ENCODE measurements at places on chromosomes 3 and 15. TPM values are rescaled to one million over a fixed set of nuclear protein-coding genes. Genes with fewer than 3 reads are reported as not detected.

LRRC31 gene
- total RNA-seq: not detected

SLC9C1 gene
- total RNA-seq: 0.33 TPM

GOLGA6L26 gene
- total RNA-seq: not detected

ACAD9 gene
- total RNA-seq: 36.9 TPM

CNTN4 gene
- 0.33 TPM for total RNA-seq

SQOR gene
- total RNA-seq: 60.1 TPM

UCN2 gene
- not detected for total RNA-seq

WNT7A gene
- not detected for total RNA-seq

RPL14 gene
- 366 TPM for total RNA-seq

DPPA2 gene
- not detected for total RNA-seq

DLL4 gene
- total RNA-seq: 80.4 TPM

SLC27A2 gene
- 0.33 TPM for total RNA-seq

RAMAC gene
- total RNA-seq: 19.6 TPM

CLRN1 gene
- not detected for total RNA-seq

All from vein endothelial cell (primary cell).